Jurkat, Clone E6-1 (cell line): ENCODE measurements at places on chromosomes 2 and 18.

DNA sequence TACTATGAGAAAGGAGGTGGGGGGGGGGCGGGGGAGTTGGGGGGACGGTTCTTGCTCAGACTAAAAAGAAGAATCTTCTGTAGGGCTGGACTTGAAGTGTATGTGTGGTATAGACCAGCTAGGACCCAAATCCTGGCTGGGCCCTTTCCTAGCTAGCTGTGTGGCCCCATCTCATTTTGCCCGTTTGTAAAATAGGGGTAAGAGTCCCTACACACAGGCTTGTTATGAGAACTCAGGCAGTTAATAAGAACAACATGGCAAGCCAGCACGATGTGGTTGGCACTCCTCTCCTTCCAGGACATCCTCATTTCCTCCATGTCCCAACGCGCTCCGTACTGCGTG, 1.1 kb downstream of the EVA1A start:
- DNase-seq: no peak

- no peak for DNase-seq
Observed at GRCh38 chr18:58829263-58829662, 35.4 kb upstream of the ZNF532 start.

GRCh38 chr2:22221006-22221405, 1097.2 kb downstream of the TDRD15 start:
- no peak for DNase-seq

DNA sequence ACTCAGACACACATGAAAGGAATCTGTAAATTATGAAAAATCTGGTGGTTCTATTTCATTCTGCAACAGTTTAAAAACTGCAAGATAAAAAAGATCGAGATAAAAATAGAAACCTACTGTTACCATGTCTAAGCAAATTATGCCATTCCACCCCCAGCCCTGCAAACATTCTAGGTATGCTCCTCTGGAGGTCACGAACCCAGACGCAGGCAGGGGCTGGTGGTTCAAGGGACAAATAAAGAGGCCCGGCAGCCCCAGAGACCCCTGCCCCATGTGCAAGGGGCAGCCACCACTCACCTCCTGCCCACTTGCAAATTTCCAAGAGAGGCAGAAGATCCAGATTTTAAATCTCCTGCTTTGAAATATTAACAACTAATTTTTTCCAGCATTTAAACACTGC, 210.5 kb downstream of the ANAPC1 start:
- DNase-seq: no peak

DNA sequence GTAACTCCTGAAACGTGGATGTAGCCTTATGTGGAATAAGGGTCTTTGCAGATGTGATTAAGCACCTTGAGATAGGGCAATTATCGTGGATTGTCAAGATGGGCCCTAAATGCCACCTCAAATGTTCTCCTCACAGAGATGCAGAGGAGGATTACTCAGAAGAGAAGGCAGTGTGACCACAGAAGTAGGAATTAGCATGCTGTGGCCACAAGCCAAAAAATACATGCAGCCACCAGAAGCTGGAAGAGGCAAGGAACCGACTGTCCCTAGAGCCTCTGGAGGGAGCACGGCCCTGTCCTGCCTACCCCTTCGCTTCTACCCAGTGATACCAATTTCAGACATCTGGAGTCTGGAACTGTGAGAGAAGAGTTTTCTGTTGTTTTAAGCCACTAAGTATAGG, 47.3 kb upstream of the MGAT5 start:
- no peak for DNase-seq

DNA sequence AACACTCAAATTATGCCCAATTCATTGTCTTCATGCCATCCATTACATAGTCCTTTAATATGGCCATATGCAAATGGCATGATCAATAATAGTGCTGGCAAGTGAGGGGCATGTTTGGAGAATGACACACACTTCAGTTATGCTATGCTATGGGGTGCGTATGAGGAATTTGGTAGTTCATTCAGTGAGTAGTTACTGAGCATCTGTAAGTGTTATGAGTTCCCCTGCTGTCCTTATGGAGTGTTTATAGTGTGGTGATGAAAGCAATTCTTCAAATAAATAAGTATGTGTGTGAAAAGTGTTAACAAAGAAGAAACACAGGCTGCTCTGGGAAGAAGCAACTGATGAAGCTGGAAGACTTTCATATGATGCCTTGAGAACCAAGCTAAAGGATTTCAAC, 383.7 kb upstream of the SLC14A2 start:
- no peak for DNase-seq

GRCh38 chr18:48184118-48184517, 225.1 kb downstream of the ZBTB7C start:
- DNase-seq: no peak

DNA sequence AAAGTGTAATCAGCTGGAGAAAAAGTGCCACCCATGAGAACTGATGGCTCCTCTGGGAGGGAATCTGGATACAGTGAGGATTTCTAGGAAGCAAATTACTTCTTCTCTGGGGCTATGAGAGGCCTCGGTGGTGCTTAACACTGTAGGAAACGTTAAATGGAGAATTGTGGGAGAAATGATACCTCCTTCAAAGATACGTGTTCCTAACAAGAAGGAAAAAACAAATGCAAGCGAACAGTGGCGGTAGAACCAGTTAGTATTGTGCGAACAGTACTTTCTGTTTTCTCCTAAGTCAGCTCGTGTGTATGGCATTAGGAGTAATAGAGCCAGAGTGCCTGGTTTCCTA, 587 bp upstream of the MTIF2 start:
- DNase-seq: no peak

DNA sequence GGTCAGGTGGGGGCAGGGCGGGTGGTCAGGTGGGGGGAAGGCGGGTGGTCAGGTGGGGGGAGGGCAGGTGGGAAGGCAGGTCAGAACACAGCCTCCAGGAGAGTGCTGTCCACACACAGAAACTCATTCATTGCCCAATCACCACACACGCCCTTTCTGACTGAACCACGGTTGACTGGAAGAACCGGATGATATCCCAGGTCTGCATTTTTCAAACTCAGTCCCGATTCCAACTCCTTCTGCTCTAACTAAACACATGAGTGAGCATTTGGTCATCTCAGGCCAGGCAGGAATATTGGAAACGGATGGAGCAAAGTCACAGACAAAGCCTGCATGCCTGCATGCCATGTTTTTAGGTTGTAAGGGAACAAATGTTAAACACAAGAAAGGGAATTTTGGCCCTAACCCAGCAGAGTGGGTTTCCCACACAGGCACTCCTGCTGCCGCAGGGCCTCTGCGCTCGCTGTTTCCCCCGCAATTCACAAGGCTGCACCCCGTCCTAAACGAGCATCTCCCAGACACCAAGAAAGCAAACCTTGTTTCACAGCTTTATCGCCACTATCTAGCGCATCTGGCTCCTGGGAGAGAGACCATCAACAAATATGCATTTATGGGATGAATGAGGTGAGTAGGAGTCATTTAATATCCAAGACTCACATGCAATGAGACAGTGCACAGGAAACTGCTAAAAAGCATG, 100.1 kb downstream of the ZNF516 start:
- no peak for DNase-seq

- DNase-seq: peak; percentile 36
Observed at GRCh38 chr18:42706618-42707017, 408.9 kb downstream of the RIT2 start.

DNA sequence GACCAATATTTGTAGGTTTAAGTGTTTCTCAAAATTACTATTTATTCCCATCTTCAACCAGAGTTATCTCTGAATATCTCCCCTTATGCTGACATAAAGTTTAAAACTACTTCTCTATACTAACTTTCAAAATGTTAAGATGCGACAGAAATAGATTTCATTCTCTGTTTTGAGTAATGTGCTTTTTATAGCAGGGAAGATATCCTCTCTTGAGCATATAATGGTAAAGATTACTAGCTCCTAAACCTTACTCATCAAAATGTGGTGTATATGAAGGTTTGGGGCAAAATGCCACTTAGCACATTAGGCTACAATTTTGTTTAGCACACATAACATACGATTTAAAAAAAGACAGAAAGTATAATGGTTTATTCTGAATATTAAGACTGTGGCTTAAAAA, 54.4 kb downstream of the CWC22 start:
- DNase-seq: no peak

DNA sequence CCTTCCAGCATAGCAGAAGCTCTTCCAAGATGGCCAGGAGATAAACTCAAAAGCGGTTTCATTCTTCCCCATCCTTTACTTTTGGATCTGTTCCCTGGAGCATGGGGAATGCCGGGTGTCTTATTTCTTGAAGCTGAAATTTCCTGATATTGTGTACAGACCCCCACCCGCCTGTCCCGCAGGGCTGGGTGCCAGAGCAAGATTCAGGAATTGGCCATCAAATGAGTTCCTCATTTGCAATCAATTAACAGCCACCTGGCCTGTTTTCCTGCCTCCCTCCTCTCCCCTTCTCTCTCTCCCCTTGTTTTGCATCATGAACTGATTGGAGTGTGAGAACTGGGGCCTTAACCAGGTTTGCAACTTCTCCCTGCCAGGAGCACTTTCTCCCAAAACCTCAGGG, 202.1 kb downstream of the SH3RF3 start:
- no peak for DNase-seq

- no peak for DNase-seq
Observed at GRCh38 chr2:144078106-144078505, 441.8 kb downstream of the ZEB2 start.

DNA sequence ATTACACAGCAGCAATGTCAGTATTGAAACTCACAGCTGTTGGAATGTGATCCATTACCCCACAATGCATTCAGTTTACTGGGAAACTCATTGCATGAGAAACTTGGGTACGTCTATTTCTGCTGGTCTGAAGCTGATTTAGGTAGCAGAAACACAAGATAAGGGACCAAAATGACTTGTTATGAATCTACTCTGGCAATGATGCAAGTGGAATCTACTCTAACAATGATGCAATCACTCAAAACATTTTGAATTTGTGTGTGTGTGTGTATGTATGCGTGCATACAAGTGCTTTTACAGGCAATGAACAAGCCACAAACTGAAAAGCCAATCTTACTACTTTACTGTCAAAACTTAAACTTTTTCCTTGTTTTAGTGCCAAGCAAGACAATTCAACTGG, 406.7 kb downstream of the ADCYAP1 start:
- no peak for DNase-seq
